ENCODE measurements at places on chromosomes 7 and 10.

DNA sequence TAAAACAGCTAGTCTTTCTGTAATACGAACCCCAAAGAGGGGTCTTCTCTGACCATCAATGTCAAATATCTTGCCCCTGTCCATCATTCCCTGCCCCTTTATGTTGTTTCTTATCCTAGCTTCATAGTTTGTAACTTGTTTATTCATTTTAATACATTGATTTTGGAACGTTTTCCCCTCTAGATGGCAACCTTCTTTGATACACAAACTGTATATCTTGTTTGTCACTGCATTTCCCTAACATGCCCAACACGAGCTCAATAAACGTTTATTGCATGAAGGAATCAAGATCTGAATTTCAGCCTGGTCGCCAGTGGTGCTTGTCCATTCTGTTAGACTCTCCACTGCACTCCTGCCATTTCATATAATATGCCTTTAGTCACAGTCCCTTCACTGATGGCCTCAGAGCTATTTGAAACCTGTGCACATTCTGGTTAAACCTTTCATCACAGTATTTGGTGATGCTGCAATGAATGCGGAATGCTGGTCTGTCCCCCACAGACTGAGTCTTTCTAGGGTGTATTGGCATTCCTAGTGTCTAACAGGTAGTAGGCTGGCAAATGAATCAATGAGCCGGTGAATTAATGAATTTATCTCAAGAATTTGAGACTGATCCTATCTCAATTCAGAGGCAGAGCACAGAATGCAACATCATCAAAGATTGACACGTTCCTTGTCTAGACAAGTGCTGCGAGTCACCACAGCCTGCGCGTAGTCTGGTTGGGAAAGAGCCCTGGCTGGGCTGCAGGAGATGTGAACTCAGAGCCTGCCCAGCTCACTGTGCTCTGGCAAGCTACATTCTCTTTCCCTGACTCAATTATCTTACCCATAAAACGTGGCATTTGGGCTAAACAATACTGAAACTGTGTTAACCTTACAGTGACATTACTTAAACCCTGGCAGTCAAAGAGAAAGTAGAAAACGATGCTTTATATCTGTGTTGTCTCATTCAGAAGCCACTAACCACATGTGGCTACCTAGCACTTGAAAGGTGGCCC, 55.2 kb upstream of the FRMD4A start:
- no peak for DNase-seq

DNA sequence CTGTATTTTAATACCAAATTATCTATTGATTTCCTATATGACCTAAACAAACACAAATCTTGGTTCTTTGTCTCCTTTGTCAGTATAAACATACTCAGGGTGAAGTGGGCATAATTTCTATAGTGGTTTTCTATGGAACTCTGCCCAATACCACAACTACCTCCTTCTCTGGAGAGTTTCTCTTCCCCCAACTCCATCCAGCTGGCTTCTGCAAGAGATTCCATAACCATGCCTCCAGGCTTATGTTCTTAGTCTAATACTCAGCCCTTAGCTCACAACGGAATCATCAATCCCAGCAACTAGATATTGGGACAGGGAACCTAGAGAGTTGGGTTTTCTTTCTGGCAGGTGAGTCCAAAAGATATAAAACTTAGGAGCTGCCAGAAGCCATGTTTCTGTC, 127.3 kb downstream of the TRIL start:
- no peak for DNase-seq

GRCh38 chr7:131357282-131357880, 29.7 kb downstream of the MKLN1 start:
- DNase-seq, result no peak

- no peak for DNase-seq
Observed at GRCh38 chr7:36468370-36469101, 78.9 kb downstream of the ANLN start.

DNA sequence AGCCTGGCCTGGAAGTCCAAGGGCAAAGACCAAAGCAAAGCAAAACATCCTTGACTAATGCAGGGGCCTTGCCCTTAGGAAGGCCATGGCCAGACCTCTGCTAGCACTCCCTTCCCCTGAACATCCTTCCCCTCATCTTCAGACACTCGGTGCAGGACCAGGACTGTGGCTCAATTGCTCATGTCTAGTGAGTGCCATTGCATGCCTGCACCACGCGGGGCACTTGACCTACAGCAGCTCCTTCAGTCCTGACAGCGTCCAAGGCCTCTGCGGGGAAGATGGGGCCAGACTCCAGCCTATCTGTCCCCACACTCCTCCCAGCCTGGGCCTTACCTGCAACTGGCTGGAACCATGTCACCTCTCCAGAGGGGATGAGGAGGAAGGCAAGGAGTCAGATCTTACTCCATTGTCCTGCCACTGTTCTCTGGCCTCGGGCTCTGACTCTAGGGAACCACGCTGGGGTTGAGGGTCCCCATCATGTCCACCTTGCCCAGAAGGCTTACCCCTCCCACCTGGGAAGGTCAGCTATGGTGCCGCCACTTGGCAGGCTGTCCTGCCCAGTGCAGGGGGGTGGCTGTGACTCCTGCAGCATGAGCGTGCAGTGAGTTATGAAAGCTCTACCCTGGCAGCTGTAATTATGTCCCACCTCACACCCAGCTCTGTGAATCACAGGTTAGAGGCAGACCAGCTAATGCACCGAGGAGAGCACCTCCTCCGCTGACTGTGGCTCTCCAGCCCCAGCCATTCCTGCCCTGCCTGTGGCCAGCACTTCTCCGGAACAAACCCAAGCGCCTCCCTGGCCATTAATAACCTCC, 16.1 kb downstream of the DRGX start:
- DNase-seq, result no peak

GRCh38 chr10:26486990-26487850, 49.1 kb downstream of the APBB1IP start:
- no peak for DNase-seq

DNA sequence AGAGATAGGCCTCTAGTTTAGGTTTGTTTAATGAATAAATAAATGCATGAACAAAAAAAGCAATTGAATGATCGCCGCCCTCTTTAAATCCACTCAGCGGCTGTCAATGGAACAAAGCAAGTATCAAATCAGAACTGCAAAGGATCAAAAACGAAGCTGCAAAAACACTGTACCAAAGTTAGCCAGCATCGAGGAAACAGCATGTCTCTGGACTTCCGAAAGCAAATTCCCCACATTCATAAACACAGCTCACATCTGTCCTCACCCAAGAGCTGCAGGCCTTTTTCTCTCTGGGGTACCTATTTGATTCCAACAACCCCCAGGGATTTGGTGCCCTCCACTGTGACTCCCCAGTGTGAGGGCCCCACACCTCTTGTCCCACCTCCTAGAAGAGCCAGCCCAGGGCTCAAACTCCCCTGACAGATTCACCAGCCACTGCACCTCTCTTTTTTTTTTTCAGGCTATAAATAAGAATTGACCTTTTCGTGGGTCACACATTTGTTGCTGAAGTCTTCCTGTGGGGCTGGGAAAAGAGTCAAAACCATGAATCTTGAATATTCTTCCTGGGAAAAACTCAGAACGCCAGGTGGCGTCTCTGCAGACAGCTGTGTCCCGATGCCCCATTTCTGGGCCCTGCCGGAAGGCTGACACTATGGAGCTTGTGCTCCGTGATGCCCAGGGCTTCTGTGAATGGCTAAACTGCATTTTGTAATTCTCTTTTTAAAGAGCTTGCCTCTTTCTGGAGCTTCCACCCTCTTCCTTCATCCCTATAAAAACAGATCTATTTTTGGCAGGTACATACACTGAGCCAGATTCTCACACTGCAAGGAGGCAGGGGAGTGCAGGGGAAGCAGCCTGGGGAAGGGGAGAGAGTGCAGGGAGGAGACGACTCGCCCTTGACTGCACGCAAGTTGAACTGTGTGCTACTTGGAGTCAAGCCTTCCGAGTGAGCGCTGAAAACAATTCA, 51.7 kb downstream of the HSPA12A start:
- no peak for DNase-seq

GRCh38 chr7:105653441-105654005, 72.2 kb upstream of the EFCAB10 start:
- no peak for DNase-seq

- DNase-seq, result no peak
Observed at GRCh38 chr7:158056761-158057160, 530.9 kb downstream of the PTPRN2 start.

DNA sequence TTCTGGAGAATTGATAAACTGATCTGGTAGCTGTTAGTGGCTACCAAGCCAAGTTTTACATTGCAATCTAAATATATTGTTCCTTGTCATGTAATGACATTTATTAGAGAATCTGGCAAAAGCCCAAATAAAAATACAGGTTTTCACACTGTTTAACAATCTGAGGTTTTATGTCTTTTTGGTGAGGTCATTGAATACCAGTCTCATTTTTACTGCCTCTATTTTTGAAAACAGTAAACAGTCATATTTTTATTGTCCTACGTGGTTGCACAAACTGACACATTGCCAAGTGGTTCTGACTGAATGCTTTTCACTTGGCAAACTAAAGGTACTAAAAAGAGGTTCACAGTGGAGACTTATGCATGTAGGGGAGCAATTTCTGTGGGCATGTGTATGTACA, 157.5 kb downstream of the PRKG1 start:
- DNase-seq, result no peak

DNA sequence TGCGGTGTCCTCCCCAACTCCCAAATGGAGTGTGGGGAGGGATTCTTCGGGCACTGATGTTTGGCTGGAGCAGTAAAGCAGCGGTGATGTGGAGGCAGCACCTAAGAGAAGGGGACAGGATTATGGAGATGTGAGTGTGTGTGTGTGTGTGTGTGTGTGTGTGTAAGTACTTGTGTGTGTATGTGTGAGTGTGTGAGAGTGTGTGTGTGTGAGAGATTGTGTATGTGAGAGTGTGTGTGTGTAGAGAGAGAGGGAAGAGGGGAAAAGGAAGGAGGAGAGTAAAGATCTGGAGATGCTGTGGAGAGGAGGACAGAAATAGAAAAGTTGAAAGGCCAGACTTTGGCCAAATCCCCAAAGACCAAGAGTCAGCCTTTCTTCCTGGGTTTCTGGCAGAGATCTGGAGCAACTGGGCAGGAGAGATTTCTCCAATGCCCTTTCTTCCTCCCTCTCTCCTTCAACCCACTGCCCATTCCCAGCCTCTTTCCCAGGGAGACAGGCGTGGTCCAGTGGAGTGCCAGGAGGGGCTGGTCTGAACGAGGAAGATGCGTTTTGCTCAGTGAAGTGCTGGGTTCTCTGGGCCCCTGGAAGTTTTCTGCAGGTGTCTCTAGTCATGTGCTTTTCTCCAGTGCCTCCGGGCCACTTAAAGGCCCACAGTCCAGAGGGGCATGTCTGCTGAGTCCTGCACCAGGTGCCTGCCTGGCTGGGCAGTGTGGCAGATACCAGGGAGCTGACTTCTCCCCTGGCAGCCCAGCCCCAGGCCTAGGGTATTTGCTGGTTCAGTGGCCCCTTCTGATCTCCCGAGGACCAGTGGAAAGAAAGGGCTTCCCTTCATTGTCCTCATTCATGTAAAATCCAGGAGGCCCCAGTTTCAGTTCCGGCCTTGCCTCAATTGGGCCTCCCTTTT, 60.5 kb downstream of the HK1 start:
- DNase-seq, result no peak

DNA sequence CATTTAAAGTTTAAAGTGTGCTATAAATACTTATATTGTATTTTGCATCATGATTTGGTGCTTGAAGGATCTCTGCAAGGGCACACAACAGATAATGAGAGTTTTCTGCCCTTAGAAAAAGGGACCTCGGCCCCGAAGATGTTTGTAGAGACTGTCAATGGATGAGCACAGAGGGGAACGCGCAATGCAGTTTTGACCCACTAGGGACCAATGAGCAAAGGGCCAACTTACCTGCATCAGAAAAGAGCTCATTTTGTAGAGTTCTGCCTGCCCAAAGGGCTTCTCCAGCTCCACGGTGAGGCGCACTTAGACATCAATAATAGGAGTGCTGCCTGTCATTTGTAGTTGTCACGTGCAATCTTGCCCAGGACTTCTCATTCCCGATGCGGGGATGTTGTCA, 91.1 kb downstream of the BUB3 start:
- DNase-seq, result no peak

Measured in activated naive CD4-positive, alpha-beta T cell (primary cell).